Regular cardiac myocyte (primary cell): ENCODE measurements at places on chromosomes 2 and 18. TPM values are rescaled to one million over a fixed set of nuclear protein-coding genes. Genes with fewer than 3 reads are reported as not detected.

APLF gene
- 3.5 and 13.2 TPM in 2 replicates for total RNA-seq

POTEC gene
- under 0.01 TPM in 2 replicates for total RNA-seq

CIB4 gene
- total RNA-seq = not detected in 2 replicates

MYCN gene
- total RNA-seq = 0.28 TPM in 1 of 2 replicates, not detected in the other

FEV gene
- not detected in 2 replicates for total RNA-seq

SPTBN1 gene
- 456 and 469 TPM in 2 replicates for total RNA-seq

ACOXL gene
- total RNA-seq = under 0.01 TPM in 1 of 2 replicates, not detected in the other

NABP1 gene
- total RNA-seq = 77.1 and 79.5 TPM in 2 replicates

AGXT gene
- total RNA-seq = not detected in 2 replicates

LYPD6 gene
- under 0.01 and 0.77 TPM in 2 replicates for total RNA-seq
